Stimulated activated CD8-positive, alpha-beta memory T cell treated with anti-CD3 and anti-CD28 coated beads, Interleukin-7, amount 100 ng/mL, for 1 hour (primary cell): ENCODE measurements at places on chromosomes 5 and 9.

GRCh38 chr5:157582731-157583620 lies 7.4 kb upstream of the ADAM19 start:
- no peak for DNase-seq

GRCh38 chr5:121350181-121350930 lies 501.3 kb upstream of the FTMT start:
- no peak for DNase-seq

DNA sequence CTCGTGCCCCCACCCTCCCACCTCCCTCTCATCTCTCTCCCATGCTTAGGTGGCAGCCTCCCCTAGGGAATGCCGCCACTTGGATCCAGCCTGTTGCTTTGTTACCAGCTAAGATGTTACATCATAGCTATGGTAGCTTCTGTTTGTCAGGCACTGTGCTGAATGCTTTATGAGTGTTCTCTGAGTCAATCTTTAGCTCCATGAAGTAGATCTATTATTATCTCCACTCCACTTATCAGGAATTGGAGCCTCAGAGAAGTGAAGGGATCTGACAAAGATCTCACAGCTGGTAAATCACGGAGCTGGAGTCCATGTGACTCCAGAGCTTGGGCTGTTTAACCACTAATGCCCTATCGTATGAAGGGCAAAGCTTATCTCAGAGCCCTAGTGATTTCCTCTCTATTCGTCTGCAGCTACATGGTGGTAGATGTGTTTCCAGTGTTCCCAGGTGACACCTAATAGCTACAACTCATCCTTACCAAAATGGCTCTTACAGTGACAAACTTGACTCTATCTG lies 54.1 kb downstream of the GARNL3 start:
- DNase-seq, result no peak

DNA sequence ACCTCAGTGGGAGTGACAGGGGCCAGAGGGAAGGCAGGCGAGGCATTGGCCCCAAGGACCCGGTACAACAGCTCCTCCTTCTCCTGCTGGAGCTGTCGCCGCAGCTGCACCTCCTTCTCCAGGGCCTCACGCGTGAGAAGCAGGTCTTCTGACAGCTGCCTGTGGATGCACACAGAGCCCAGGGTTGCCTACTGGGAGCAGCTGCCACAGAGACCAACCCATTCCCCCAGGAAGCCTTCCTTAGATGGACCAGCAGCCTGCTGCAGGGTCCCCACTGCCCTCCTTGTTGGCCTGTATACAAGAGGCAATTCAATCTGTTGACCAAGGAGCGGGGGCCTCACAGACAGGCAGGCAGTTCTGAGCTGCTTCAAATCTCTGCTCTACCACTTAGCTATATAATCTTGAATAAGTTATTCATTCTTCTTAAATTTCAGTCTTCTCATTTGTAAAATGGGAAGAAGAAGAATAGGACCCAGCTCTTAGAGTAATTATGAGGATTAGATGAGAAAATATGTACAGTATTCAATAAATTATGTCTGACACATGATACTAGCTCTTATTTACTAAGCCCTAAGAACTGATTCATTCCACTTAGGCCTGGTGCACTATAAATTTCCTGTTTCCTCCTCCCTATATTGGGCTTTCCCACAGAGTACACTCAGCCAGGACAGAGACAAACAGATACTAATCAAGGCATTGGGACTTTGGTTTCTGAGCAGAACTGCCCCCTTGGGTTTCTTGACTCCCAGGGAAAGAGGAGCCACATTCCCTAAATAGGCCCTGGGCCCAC lies 26.1 kb upstream of the ANXA6 start:
- DNase-seq, result no peak

DNA sequence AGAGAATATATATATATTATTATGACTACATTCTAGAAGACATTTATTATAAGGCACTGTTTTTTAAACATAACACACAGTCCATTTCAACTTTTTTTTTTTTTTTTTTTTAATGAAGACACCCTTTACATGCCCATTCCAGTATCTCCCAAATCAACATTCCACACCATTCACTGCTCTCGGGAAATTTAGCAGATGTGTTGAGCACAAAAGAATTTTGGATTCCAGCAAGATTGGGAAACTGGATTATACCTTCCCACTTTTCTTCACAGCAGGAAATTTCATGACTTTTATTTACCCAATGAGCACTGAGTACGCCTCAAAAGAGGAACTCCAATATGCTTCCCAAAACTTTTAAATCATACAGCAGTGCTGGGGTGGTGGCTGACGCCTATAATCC lies 333.6 kb upstream of the DAB2 start:
- no peak for DNase-seq

DNA sequence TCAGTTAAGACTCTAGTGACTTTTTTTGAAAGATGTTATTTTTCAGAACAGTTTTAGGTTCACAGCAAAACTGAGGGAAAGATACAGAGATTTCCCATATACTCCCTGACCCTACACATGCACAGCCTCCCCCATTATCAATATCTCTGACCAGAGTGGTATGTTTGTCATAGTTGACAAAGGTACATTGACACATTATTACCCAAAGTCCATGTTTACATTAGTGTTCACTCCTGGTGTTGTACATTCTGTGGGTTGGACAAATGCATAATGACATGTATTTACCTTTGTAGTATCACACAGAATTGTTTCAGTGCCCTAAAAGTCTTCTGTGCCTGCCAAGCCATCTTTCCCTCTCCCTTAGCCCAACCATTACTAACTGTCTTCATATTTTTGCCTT lies 470.7 kb upstream of the DMAC1 start:
- no peak for DNase-seq
